ENCODE measurements at places on chromosomes 2 and 18. TPM values are rescaled to one million over a fixed set of nuclear protein-coding genes. Genes with fewer than 3 reads are reported as not detected.

DNA sequence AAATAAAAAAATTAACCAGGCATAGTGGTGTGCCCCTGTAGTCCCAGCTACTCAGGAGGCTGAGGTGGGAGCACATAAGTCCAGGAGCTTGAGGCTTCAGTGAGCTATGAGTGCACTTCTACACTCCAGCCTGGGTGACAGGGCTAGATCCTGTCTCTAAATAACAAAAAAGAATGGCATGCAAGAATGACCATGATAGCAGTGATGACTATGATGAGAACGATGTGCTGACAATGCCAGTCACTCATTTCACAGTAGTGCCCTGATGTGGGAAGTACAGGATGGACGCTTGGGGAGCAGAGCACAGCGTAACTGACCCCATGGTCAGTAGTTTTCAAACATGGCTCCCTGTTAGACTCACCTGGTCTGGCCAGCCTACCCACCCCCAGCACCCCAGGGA is 139.1 kb downstream of the VAPA start:
- no peak for DNase-seq
- no peaks in the 10 kb centered on the region for H3K4me1 ChIP-seq
- no peak overlapping the region for H3K27ac ChIP-seq
- H3K4me3 ChIP-seq, result no peak overlapping the region

DNA sequence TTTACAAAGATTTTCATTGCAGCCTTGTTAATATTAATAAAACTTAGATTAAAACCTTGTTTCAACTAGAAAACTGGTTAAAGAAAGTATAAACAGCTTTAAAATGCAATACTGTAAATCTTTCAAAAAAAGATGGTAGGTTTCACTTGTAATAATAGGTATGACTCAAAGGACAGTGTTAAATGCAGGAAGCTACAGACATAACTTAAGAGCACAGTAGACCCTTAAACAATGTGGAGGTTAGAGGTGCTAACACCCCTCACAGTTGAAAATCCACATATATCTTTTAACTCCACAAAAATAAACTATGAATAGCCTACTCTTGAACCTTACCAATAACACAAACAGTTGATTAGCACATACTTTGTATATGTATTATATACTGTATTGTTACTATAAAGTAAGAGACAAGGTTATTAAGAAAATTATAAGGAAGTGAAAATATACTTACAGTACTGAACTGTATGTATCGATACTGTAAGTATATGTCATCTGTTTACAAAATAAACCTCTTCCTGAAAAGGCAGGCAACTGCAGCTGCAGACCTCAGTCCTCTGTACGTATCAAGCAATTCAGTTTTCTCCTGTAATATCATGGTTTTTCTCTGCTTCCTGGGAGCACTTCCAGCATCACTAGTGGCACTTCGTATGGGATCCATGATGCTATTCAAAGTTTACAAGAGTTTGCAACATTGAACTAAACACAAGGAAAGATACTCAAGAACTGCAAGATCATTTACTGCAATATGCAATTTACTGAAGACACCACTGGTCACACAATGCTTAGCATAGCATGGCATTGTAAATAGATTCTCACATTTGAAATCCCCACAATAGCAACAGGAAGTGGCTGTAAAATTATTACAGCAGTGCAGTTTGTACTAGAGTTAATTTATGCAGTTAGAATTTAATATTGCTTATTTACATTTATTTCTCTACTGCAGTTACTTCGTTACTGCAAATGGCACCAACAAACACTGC is 610.5 kb upstream of the LRRTM4 start:
- no peaks in the 10 kb centered on the region for H3K36me3 ChIP-seq
- no peaks in the 10 kb centered on the region for H3K4me1 ChIP-seq
- H3K27me3 ChIP-seq, result no peaks in the 10 kb centered on the region
- no peak overlapping the region for H3K4me3 ChIP-seq

DNA sequence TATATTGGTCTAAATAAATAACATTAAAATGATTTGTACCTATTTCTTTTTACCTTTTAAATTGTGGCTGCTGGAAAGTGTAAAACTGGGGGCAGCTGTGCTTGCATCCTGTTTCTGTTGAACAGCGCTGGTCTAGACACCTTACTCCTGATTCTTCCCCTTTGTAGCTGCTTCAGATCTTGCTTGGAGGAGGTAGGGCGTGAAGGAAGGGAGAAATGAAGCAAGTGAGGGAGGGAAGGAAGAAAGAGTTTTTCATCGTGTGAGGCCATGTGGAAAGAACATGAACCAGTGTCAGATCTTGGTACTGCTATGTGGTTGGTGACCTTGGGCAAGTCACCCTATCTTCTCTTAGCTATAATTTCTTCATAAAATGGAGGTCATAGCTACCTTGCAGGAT is 89.0 kb upstream of the SEC11C start:
- H3K27me3 ChIP-seq, result peaks cover 12% of the 10 kb centered on the region
- H3K36me3 ChIP-seq, result no peaks in the 10 kb centered on the region
- no peak overlapping the region for H3K27ac ChIP-seq
- no peaks in the 10 kb centered on the region for H3K4me1 ChIP-seq
- no peak for DNase-seq

DNA sequence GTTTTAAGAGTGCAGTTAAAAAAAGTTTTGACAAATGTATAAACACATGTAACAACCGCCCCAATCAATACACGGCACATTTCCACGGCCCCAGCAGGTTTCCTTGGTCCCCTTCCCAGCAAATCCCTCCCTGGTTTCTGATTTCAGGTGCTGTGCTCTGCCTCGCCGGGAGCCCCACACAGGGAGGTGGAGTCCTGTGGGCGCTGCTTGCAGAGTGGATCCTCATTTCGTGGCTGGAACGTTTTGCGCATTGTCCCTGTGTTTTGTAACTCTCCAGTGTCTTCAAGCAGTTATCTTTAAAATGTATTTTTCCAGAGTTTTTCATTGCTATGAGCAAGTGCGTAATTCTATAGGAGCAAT is 124.8 kb downstream of the GALR1 start:
- no peak overlapping the region for H3K27ac ChIP-seq
- no peaks in the 10 kb centered on the region for H3K4me1 ChIP-seq

- no peaks in the 10 kb centered on the region for H3K27me3 ChIP-seq
- H3K27ac ChIP-seq, result no peak overlapping the region
- no peaks in the 10 kb centered on the region for H3K36me3 ChIP-seq
- H3K4me1 ChIP-seq, result no peaks in the 10 kb centered on the region
Measured at GRCh38 chr2:222087998-222088397, 210.8 kb downstream of the PAX3 start.

Gene GCG
- total RNA-seq, result not detected

- H3K4me1 ChIP-seq, result peaks cover 46% of the 10 kb centered on the region
- no peak overlapping the region for H3K4me3 ChIP-seq
- H3K27me3 ChIP-seq, result no peaks in the 10 kb centered on the region
- H3K27ac ChIP-seq, result no peak overlapping the region
- DNase-seq, result no peak
Measured at GRCh38 chr2:171889333-171889732, 4.7 kb downstream of the SLC25A12 start.

Gene MALL
- total RNA-seq, result not detected

DNA sequence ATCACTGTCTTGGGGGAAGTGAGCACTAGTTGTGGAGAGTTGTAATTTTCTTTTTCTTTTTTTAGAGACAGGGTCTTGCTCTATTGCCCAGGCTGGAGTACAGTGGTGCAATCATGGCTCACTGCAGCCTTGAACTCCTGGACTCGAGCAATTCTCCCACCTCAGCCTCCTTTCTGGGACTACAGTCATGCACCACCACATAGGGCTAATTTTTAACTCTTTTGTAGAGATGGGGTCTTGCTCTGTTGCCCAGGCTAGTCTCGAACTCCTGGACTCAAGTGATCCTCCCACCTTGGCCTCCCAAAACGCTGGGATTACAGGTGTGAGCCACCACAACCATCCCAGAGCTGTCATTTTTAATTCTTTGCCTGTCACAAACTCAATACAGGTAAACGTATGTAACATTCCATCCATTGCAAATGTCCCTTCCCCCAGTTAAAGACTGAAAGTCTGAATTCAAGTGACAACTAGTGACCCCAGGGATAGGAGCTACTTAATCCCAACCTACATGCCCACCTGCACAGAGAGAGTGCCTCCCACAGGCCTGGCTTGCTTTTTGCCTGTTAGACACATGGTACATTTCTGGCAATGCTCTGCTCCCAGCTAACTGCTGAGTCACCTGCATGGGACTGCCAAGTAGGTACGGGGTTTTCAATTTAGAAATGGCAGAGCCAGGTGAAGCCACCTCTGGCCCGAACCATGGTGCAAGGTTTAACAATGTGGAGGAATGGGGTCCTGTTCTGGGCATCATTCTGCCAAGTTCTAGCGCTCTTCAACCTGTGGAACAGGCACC is 60.6 kb downstream of the CYB5A start:
- H3K27me3 ChIP-seq, result no peaks in the 10 kb centered on the region
- no peaks in the 10 kb centered on the region for H3K4me1 ChIP-seq
- H3K4me3 ChIP-seq, result no peak overlapping the region

Gene KYNU
- total RNA-seq, result not detected

DNA sequence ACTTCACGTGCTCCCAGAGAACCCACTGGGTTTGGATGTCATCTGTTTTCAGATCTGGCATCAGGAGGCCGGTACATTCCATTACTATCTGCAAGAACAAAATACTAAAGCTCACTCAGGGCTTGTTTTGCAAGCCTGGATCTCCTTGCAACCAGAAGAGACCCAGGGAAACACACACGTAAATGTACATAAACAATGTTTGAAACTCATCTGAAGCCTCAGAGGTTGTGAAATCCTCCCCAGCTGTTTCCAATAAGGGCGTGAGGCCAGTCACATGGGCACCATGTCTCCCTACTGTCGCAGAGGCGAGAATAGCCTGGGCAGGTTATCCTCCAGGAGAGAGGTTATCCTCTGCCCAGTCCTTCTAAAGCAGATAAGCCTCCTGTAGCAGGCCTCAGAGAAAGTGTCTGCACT is 186.9 kb downstream of the GFPT1 start:
- no peak overlapping the region for H3K4me3 ChIP-seq
- no peaks in the 10 kb centered on the region for H3K4me1 ChIP-seq
- H3K36me3 ChIP-seq, result no peaks in the 10 kb centered on the region
- DNase-seq, result no peak
- H3K27me3 ChIP-seq, result peaks cover 6% of the 10 kb centered on the region
- no peak overlapping the region for H3K27ac ChIP-seq

GRCh38 chr2:29114586-29114945 is 649 bp upstream of the CLIP4 start:
- H3K27me3 ChIP-seq, result peaks cover 10% of the 10 kb centered on the region
- H3K27ac ChIP-seq, result peak overlapping the region; percentile 96
- peaks cover 8% of the 10 kb centered on the region for H3K36me3 ChIP-seq
- H3K4me1 ChIP-seq, result peaks cover 54% of the 10 kb centered on the region
- peak overlapping the region; percentile 86 for H3K4me3 ChIP-seq

- H3K27me3 ChIP-seq, result peaks cover 25% of the 10 kb centered on the region
- H3K4me3 ChIP-seq, result no peak overlapping the region
- DNase-seq, result no peak
- H3K36me3 ChIP-seq, result no peaks in the 10 kb centered on the region
- no peak overlapping the region for H3K27ac ChIP-seq
Measured at GRCh38 chr2:204317640-204318039, 227.6 kb upstream of the PARD3B start.

DNA sequence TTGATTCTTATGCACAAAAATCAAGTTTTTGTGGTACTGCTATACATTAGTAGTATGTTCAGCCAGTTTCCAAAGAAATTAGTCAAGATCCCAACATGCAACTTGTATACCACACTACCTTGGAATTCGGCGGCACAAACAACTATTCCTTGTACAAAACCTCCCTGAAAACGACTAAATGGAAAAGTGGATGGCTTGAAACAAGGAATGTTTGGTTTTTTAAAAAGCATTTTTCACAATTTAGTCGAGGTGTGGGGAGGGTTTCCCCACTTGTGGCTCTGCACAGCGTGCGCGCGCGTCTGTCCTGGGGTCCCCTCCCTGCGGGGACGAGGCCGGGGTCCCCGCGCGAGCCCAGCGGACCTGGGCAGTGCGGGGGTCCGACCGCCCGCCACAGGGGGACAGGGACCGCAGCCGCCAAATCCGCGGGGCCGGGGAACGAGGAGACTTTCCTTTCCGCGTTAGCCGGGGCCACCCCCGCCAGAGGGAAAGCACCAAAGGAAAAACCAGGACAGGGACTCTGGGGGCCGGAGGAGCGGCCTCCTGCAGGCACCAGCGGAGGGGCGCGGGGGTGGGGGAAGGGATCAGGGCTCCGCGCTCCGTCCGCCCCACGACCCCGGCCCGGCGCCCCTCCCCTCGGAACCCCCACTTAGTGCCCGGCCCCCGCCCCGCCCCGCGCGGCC is 534 bp upstream of the SOCS6 start:
- no peak for DNase-seq
- no peak overlapping the region for H3K27ac ChIP-seq
- peaks cover 35% of the 10 kb centered on the region for H3K27me3 ChIP-seq
- peaks cover 3% of the 10 kb centered on the region for H3K36me3 ChIP-seq
- H3K4me3 ChIP-seq, result peak overlapping the region; percentile 46

DNA sequence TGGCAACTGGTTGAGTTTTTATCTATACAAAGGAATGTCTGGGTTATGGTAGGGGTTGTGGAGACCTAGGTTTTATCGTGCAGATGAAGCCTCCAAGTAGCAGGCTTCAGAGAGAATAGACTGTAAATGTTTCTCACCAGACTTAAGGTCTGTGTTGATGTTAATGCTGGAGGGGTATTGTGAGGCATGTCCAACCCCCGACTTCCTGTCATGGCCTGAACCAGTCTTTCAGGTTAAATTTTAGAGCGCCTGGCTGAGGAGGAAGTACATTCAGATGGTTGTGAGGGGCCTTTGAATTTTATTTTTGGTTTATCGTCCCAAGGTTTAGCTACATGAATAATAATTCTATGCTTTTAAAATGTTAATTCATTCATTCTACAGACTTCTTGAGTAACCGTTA is 435.1 kb downstream of the DLGAP1 start:
- no peak overlapping the region for H3K27ac ChIP-seq
- DNase-seq, result no peak
- no peaks in the 10 kb centered on the region for H3K4me1 ChIP-seq
- H3K4me3 ChIP-seq, result no peak overlapping the region
- no peaks in the 10 kb centered on the region for H3K36me3 ChIP-seq

DNA sequence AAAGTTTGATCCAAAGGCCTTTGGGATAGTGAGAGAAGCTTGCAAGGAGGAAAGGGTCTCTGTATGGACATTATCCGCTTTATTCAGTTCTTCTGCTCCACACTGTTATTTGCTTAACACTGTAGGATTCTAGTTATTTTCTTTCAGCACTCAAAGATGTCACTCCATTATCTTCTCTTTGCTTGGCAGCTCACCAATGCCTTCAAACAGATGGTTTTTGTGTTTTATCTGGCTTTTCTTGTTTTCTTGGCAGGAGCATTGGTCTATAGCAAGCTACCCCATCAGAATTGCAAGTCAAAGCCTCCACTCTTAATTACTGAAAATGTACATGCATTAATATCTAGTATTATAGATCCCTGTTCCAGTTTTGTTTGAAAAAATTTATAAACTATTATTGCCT is 138.8 kb downstream of the EVA1A start:
- H3K27ac ChIP-seq, result no peak overlapping the region
- DNase-seq, result no peak
- H3K4me3 ChIP-seq, result no peak overlapping the region
- H3K36me3 ChIP-seq, result no peaks in the 10 kb centered on the region
- peaks cover 4% of the 10 kb centered on the region for H3K27me3 ChIP-seq

All from activated CD4-positive, alpha-beta T cell treated with anti-CD3 and anti-CD28 coated beads, Interleukin-2, amount 10 ng/mL, durations not matched to agents 7 days and 5 days (primary cell).